ENCODE measurements at places on chromosomes 13 and 19.
A peak's percentile ranks its signal among the peaks of the same experiment; 100 is the strongest.

- DNase-seq, result peak; percentile 43
Observed at GRCh38 chr19:46066471-46066870, 25.7 kb upstream of the IGFL4 start.

GRCh38 chr13:46731535-46731934 is 65.4 kb downstream of the ESD start:
- no peak for DNase-seq

GRCh38 chr13:114130837-114131582 is 1.4 kb downstream of the RASA3 start:
- peak; percentile 76 for DNase-seq

GRCh38 chr19:30236587-30236986 is 135.6 kb upstream of the ZNF536 start:
- no peak for DNase-seq

- no peak for DNase-seq
Observed at GRCh38 chr19:56119582-56119978, 1.5 kb downstream of the ZNF787 start.

GRCh38 chr19:45253396-45254027 is 2.4 kb downstream of the MARK4 start:
- DNase-seq, result no peak

- DNase-seq, result no peak
Observed at GRCh38 chr19:18978616-18979015, 37.6 kb upstream of the HOMER3 start.

Data from suppressor macrophage (primary cell).